ENCODE measurements at places on chromosomes 11 and 22. TPM values are rescaled to one million over a fixed set of nuclear protein-coding genes. Genes with fewer than 3 reads are reported as not detected.

- DNase-seq: no peak
Observed at GRCh38 chr11:86676533-86677154, 4.2 kb upstream of the ME3 start.

DNA sequence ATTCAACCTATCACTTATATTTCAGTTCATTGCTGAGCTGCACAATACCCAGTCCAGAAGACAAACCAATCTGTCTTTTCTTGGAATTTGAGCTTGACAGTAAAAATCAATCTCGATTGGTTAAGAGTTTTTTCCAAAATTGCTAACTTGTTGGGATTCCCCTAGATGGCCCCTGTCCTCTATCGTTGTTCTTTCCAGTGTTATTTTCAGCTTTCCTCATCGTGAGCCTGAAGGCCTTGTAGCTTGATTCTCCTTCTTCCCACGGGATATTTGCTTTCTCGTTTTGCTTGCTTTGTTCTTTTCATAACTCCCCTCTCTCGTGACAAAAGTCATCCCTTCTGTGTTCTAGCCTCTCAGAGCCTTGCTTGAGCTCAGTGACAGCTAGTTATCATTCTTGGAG, 3.1 kb downstream of the OR8B8 start:
- DNase-seq: no peak

DNA sequence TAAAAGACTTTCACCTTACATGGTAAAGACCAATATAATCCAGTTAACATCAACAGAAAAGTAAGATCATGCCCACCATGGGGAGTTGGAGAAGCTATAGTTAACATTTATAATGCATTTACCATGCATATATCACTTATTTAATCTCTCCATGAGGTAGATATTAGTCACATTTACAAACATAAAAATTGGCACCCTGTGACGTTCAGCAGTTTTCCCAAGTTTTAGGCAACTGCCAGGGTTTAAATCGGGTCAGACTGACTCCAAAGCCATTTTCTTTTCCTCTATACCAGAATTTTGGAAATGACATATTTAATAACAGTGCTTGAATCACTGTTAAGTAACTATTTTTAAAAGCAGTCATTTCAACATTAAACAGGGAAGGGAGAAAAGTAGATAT, 266.3 kb downstream of the DDX10 start:
- no peak for DNase-seq

DNA sequence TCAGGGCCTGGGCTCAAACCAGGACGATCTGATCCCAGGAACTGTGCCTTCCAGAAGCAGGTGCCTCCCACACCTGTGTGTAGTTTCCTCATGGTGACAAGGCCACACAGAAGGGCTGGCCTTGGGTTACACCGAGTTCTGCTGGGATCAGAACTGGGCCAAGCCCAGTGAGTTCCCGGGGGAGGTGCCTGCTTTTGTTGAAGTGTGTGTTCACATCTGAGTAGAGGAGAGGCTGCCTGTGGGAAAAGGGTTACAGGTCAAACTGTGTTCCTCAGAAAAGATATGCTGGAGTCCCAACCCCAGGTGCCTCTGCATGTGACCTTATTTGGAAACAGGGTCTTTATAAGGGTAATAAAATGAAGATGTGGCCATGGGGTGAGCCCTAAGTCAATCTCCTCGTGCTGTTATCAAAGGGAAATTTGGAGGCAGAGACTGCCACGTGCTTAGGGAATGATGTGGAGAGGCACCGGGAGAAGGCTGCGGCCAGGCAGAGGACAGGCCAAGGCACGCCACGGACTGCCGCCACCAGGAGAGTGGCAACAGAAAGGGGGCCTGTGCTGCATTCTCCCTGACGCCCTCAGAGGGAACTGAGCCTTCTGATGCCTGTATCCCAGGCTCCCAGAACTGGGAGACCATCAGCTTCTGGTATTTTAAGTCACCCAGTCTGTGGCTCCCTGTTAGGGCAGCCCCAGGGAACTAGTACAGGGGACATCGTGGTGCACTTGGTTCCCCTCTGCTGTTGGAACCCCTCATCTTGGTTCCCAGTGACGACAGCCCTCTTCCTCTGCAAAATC, 158.8 kb downstream of the CACNA1I start:
- no peak for DNase-seq

DNA sequence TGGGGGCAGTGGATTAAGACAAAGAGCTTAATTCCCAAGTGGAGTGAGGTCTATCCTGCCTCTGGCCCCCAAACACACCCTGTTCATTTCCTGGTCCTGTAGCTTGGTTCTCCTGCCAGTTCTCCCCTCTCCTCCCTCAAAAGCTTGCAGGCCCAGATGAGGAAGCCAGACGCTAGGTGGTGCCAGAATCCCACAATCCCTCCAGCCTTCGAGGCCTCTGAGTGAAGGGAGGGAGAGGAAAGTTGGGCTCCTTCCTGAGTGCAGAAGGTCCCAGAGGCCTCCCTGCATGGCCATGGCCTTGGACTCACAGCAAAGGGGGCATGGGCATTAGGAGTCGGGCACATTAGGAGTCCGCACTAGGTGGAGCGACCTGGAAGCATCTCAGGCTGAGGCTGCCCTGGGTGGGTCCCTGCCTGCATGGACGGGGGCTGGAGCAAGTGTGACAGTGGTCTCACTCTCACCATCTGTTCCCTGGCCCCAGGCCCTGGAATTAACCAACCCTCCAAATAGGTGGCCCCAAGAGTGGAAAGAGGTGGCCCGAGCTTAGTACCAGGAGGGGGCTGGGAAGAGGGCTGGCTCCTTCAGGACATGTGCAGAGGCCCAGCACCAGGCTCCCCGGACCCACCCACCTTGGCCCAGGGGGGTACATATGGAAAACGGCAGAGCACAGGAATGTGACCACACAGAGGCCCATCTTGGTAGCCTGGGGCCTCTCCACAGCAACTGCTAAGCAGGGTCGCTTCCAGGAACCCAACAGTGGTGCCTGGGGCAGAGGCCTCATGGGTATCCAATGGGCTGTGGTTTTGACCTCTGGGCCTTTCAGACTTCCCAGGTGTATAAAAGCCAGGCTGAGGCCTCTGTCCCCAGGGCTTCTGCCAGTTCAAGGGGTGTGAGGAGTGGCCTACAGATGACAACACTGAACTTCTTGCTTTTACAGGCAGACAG, 5.2 kb downstream of the FXYD2 start:
- DNase-seq: no peak

GRCh38 chr11:83643115-83643514, 356.9 kb upstream of the CCDC90B start:
- DNase-seq: no peak

The LYVE1 gene
- total RNA-seq: 8.7 TPM

The OR51E1 gene
- total RNA-seq: not detected

The MS4A6E gene
- not detected for total RNA-seq

The ADAMTS15 gene
- 5.8 TPM for total RNA-seq

The CEP126 gene
- total RNA-seq: 2.4 TPM

All from suprapubic skin (tissue), 4 donors.